ENCODE measurements at places on chromosomes 13 and 19.

DNA sequence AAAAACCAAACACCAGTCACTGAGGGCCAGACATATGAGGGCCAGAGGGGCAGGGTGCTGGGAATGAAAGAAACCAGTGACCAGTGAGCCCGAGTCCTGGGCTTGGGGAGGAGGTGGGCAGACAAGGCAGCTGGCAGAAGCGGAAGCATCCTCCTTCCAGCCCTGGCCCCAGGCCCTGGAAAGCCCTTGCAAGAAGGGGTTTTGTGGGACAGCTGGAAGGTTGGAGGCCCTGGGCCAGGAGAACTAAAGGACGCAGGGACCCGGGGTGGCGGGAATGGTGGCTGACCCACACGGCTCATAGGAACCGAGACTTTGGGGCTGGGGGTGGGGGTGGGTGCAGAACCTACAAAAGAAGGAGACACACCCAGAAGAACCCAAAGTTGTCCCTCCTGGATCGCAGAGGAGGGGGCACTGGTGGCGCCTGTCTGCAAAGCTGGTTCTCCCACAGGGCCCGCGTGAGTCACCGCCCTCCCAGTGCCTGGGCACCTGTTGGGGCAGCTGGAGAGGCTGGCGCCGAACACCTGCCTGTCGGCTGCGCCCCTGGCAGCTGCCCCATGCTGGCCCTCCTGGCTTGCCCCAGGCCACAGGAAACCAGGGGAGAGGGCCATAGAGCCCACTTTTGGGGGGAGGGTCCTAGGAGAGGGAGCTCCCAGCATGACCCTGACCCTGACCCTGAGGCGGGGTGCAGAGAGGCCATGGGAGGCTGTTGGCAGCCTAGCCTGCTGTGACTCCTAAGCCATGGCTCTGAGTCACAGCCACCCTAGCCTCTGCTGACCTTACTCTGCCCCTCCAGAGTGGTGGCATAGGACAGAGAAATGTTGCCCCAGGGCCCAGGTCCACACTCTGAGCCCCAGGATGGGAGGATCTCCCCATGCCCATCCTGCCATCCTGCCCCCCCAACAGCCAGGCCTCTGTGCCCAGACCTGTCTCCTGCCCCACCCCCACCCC is 802 bp downstream of the DMPK start:
- no peak for DNase-seq

- no peak for DNase-seq
Observed at GRCh38 chr13:32124743-32125142, 93.2 kb downstream of the FRY start.

DNA sequence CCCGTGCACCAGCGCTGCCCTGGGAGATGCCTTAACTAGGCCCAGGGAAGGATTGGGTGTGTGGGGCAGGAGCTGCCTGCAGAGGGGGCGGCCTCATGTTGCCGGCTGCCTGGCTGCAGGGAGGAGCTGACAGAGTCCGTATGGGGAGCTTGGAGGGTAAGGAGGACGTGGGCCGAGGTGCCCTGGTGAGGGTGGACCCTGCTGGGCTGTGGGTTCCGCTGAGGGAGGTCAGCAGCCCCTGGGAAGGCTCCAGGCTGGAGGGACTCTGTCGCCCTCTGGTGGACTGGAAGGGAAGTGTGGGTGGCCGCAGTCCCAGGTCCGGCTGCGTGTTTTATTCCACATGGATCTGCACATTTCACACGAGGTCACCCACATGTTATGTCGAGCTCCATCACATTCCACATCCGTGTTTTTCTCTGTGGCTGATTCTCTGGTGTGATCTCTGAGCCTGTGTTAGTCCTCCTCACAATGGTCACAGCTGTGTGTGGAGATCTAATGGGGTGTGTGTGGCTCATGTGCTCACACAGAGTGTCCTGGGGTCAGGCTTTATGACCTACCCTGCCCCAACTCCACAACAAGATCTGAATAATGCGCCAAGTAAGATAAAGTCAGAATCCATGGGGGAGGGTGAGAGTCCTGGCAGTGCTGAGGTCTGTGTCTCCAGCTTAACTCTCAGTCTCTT is 1.8 kb upstream of the CEACAM8 start:
- DNase-seq: no peak

- DNase-seq: no peak
Observed at GRCh38 chr19:17865364-17866311, 5.9 kb downstream of the RPL18A start.

GRCh38 chr19:49441210-49441959 is at the start of gene SLC17A7:
Gene SLC17A7 (minus strand): TSS chr19:49441527. CDS start chr19:49441379, 148 bp downstream.
- no peak for DNase-seq

DNA sequence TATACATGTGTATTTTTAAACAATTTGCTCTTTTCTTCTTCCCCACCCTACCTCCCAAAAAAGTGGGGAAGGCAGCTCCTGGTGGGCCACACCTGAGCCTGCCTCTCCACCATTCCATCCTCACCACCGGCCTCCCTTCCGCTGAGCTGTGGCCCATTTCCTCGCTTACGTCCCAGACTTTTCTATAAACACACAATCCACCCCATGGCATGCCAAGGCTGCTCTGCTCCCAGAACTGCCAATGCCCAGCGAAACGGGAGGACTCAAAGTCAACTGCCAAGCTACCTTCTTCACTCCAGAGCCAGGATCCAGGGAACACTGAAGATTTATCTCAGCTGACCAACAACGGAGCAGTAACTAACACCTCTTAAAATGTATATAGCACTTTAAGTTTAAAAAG is 2.8 kb downstream of the N4BP2L1 start:
- no peak for DNase-seq

GRCh38 chr19:48196933-48197665 is 26.6 kb downstream of the ZSWIM9 start:
- DNase-seq: no peak

DNA sequence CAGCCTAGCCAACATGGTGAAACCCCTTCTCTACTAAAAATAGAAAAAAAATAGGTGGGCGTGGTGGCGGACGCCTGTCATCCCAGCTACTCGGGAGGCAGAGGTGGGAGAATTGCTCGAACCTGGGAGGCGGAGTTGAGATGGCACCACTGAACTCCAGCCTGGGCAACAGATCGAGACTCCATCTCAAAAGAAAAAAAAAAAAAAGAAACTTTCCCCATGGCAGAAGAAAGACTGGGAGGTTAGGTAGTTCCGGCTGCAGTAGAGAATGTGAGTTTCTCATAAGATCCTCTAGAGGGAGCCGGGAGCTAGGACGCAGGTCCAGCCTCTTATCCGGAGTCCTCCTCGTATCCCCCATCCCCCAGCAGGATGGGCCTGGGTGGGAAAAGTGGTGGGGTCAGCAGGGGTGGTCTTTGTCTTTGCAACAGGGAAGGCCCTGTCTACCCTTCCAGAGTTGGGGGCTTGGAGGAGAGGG is 13.2 kb upstream of the CREB3L3 start:
- DNase-seq: no peak

DNA sequence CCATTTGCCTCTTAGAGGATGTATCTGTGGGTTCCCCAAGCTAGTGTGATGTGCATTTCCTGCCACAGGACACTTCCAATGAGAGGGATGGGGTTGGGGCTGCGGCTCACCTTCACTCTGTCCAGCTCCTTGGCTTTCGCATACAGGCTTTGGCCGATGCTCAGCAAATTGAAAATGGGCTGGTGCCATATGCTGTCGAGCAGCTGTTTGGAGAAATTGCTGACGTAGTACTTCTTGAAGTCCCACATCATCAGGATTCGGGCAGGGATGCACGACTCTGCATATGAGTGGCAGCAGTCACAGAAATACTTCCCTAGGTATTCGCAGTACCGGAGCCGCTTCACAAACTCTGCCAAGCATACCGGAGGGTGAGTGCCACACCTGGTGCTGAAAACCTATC is 37.0 kb downstream of the RUBCNL start:
- no peak for DNase-seq

GRCh38 chr13:25440061-25440460 is 68.3 kb downstream of the ATP8A2 start:
- DNase-seq: no peak

GRCh38 chr13:91704398-91704797 is 306.0 kb downstream of the GPC5 start:
- DNase-seq: no peak

- DNase-seq: no peak
Observed at GRCh38 chr13:103044056-103044455, 22.2 kb downstream of the SLC10A2 start.

GRCh38 chr13:99809926-99810325 is 161.6 kb downstream of the ZIC5 start:
- no peak for DNase-seq

DNA sequence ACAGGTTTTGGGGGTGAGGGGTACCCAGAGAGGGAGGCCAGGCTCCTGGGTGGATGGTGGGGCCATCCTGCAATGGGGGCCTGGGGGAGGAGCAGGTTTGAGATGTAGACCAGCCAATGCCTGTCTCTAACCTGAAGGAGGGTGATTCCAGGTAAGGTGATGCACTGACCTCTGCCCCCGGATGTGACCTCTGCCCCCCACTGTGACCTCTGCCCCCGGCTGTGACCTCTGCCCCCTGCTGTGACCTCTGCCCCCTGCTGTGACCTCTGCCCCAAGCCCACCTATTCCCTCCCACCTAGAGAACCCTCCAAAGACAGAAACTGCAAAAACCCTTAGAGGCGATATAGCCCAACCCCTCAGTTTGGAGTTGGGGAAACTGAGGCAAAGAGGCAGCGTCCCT is 10.3 kb upstream of the SPACA4 start:
- DNase-seq: no peak

GRCh38 chr13:111068009-111068350 is 47.1 kb upstream of the ARHGEF7 start:
- no peak for DNase-seq

DNA sequence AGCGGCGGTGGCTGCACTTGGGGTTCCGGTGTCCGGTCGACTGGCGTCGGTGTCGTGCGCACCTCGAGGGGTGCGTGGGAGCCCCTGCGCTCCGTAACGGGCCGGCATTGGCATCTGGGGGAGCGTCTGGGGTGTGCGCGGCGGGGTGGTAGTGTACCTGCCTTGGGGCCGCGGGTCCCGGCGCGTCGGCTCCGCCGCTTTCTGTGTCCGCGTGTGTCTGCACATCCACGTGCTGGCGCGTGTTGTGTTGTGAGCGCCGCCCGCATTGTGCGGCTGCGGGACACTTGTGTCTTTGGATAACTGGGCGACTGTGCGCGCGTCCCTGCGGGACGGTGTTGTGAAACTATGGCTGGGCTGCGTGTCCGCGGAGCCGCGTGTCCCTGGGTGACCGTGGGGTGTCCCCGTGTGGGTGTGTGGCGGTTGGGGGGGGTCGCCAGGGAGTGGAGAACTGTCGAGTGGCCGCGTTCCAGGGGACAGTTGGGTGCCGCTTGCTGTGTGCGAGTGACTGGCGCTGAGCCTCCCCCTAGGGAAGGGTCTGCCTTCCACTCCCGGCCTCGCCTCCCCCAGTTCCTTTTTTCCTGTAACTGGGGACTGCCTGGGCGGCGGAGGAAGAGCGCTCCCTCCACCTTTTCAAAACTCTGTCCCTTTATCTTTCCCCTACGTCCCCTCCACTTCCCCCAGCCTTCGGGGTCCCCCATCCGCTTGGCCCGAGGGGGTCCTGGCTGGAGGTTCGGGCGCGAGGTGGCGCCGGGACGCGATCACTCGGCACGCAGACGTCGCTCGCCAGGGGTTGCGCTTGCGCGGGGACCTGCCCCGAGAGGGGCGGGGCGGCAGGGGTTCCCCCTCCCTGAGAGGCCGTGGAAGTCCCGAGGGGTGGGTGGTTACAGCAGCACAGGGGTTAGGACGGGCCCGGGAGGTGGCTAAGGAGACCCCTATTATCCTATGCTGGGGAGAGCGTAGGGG is 5.7 kb upstream of the NFIC start:
- peak; percentile 73 for DNase-seq

- peak; percentile 1 for DNase-seq
Observed at GRCh38 chr19:21202865-21203494, 61.1 kb downstream of the ZNF431 start.

DNA sequence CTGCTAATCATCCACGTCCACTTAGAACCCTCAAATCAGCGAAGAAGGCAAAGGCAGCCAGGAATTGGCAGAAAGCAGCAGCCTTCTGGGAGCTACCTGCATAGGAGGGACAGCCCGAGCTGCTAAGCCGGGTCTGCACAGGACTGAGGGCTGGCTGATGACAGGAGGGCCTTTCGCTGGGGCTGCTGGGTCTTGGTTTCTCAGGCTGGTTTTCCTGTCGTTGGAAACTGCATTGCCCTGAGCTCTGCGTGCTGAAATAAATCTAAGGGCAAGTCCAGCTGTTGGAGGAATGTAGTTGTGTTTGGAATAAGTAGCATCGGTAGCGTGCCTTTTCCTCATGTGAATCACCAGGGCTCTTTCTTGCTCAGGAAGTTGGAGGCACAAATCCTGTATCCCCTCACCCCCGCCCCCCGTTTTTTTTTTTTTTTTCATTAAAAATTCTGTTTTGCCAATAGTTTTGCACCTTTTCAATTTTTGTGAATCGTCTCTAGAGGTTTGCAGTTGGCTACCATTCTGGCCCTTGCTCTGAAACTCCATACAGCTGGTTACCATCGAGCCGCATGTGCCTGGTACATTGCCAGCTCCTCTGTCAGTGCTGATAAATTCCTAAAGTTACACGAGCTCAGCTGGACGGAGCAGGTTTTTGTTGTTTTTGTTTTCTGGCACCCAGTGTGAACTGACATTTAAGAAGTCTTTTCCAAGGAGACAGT is 193.9 kb upstream of the RNF113B start:
- no peak for DNase-seq

DNA sequence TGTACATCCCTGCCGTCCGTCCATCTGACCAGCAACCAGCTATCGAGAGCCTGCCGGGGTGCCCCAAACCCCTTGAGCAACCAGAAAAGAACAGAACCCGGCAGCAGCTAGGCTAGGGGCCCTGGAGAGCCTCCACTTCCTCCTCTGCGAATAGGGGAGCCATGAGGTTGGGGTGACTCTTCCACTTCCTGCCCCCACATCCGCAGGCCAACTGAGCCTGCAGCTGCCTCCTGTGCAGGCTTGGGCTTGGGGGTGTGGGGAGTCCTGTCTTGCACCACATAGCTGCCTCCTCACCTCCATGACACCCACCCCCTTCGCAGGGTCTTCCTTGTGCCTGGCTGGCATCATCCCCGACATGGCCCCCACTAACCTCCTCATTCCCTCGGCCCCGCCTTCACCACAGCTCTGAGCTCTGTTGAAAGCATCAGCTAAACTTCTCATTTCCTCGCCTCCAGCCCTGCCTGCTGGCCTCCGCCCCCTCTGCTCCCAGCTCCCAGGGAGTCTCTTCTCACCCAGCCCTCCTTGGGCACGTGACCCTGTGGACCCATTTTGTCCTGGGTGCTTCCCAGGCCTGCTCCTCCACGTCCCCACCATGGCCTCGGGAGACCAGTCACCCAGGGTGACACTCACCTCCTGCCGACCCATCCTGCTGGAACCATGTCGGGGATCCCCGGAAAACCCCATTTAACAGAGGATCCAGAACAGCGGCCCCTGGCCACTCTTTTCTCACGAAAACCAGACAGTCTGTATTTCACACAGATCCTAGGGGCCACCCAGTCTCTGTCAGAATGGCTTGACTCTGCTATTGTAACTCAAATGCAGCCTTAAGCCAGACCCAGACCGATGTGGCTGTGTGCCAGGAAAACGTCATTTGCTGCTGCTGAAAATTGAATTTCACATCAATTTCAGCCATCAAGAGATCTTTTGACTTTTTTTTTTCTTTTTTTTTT is 50.4 kb downstream of the MYO9B start:
- DNase-seq: peak; percentile 52

All from hippocampal formation (tissue), 2 donors.